ENCODE measurements at places on chromosomes 11 and 22. TPM values are rescaled to one million over a fixed set of nuclear protein-coding genes. Genes with fewer than 3 reads are reported as not detected.

- peak; percentile 18 for DNase-seq
Observed at GRCh38 chr11:117883063-117883462, 6.6 kb upstream of the FXYD6 start.

- no peak for DNase-seq
Observed at GRCh38 chr11:32153747-32154146, 62.9 kb downstream of the RCN1 start.

The KRTAP5-7 gene
- total RNA-seq = 0.58 TPM

- DNase-seq = no peak
Observed at GRCh38 chr11:110455718-110456117, 26.0 kb downstream of the FDX1 start.

DNA sequence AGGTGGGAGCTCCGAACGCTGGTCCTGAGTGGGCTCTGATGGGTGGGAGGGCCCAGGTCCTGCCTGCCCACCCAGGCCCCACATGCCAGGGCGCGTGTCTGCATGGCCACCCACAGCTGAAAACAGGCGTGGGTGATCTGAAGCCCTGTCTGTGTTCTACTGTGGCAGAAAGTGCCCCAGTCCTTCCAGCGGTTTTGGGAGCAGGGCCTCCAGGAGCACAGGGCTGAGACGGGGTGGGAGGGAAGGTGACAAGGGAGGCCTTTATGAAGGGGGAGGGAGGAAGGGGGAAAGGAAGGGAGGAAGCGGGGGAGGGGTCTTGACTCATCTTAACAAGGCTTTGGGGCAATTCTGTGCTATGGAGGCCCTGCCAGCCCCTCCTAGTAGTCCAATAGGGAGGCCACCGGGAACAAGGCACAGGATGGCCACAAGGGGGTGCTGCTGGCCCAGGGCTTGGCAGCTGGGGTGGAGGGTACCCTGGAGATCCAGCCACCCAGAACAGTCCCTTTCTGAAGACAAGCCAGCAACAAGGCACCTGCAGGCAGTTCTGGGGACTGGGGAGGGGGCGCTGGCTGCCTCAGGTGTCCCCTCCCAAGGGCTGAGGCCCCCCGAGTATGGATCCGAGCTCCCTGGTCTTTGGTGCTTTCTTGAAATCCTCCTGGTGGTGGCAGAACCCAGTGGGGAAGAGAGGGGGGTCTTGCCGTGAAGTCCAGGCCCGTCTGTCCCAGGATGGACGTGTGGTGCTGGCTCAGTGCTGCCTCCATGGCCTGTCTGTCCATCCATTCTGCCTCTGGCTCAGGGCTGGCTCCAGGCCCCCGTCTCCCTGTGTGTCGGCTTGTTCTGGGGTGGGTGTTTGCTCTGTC, 6.3 kb upstream of the FADS3 start:
- peak; percentile 89 for DNase-seq

DNA sequence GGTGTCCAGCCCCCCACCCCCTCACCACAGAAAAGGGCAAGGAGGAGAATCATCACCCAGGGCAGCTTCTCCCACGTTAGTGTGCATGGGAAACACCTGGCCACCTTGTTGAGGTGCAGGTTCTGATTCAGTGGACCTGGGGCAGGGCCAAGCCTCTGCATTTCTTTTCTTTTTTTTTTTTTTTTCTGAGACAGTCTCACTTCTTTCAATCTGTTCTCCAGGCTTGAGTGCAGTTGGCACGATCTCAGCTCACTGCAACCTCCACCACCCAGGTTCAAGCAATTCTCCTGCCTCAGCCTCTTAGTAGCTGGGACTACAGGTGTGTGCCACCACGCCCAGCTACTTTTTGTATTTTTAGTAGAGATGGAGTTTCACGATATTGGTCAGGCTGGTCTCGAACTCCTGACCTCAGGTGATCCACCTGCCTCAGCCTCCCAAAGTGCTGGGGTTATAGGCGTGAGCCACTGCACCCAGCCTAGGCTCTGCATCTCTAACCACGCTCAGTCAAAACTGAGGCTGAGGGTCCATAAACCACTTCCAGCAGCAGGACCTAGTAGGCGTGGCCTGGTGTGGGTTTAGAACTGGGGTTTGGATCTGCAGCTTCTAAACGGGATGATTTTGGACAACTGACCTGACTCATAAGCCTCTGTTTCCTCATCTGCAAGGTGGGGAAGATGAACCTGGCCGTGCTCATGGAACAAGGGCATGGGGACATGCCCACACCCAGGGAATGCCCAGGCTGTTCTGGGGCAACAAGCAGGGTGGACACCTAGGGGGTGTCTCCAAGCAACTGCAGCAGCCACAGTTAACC, 734 bp downstream of the ZP1 start:
- peak; percentile 26 for DNase-seq
